A549 treated with ZK216348 at 1 μM for 4 hours (cell line): ENCODE measurements at places on chromosomes 13 and 19. TPM values are rescaled to one million over a fixed set of nuclear protein-coding genes. Genes with fewer than 3 reads are reported as not detected.

The CPAMD8 gene
- total RNA-seq, result 0.04 to 0.46 TPM (median 0.42 TPM) in 3 of 5 replicates, not detected in the others

The GRIN3B gene
- total RNA-seq, result 0.88 to 4.3 TPM (median 3.3 TPM) in 5 replicates

The SCEL gene
- total RNA-seq, result 0.49 to 0.88 TPM (median 0.78 TPM) in 5 replicates

The SIGLEC14 gene
- 0.12 TPM in 1 of 5 replicates, not detected in the others for total RNA-seq

The PSG11 gene
- not detected in 5 replicates for total RNA-seq

The ZNF726 gene
- total RNA-seq, result 0.43 to 0.82 TPM (median 0.48 TPM) in 5 replicates

The ZNF497 gene
- 0.60 to 1.8 TPM (median 1.5 TPM) in 5 replicates for total RNA-seq
